ENCODE measurements at places on chromosomes 16 and 17. TPM values are rescaled to one million over a fixed set of nuclear protein-coding genes. Genes with fewer than 3 reads are reported as not detected.

The CSH1 gene
- total RNA-seq, result not detected

The HP gene
- not detected for total RNA-seq

The CD300C gene
- not detected for total RNA-seq

The CCDC144A gene
- 1.4 TPM for total RNA-seq

The ABCC11 gene
- not detected for total RNA-seq

The EME1 gene
- 2.3 TPM for total RNA-seq

The TP53TG3F gene
- not detected for total RNA-seq

The SCNN1G gene
- total RNA-seq, result 0.33 TPM

The ATP2A1 gene
- total RNA-seq, result 0.19 TPM

The HOXB13 gene
- total RNA-seq, result not detected

All from vein endothelial cell (primary cell).